ENCODE measurements at places on chromosomes 16 and 17.

DNA sequence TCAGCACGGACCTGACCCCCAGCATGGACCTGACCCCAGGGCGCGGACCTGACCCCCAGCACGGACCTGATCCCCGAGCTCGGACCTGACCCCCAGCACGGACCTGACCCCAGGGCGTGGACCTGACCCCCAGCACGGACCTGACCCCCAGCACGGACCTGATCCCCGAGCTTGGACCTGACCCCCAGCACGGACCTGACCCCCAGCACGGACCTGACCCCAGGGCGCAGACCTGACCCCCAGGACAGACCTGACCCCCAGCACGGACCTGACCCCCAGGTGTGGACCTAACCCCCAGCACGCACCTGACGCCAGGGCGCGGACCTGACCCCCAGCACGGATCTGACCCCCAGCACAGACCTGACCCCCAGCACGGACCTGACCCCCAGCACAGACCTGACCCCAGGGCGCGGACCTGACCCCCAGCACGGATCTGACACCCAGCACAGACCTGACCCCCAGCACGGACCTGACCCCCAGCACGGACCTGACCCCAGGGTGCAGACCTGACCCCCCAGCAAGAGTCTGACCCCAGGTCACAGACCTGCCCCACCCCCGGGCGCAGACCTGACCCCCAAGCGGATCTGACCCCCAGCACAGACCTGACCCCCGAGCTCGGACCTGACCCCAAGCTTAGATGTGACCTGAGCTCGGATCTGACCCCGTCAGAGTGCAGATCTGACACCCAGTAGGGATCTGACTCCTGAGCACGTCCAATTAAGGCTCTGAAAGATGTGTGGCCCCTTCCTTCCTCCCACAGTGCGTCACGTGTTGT is 98.7 kb downstream of the C16orf95 start:
- no peak for DNase-seq

DNA sequence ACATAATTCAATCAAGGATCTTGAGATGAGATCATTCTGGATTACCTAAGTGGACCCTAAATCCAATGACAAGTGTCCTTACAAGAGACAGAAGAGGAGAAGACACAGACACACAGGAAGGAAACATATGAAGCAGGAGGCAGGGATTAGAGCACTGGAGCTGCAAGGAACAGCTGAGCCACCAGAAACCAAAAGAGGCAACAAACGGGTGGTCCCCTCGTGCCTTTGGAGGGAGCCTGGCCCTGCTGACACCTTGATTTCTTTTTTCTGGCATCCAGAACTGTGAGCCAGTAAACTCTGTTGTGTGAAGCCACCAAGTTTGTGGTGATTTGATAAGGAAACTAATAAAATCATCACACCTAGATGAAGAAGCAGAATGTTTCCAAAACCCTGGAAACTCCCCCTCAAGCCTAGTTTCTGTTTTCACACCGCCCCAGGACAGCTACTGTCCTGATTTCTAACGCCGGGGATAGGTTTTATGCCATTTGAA is 115.2 kb downstream of the PITPNC1 start:
- no peak for DNase-seq

- DNase-seq: no peak
These were observed 17.9 kb downstream of the GOSR2 start for GRCh38 chr17:46940692-46941404.

- DNase-seq: peak; percentile 12
These were observed 984 bp downstream of the CENPV start for GRCh38 chr17:16352303-16352666.

DNA sequence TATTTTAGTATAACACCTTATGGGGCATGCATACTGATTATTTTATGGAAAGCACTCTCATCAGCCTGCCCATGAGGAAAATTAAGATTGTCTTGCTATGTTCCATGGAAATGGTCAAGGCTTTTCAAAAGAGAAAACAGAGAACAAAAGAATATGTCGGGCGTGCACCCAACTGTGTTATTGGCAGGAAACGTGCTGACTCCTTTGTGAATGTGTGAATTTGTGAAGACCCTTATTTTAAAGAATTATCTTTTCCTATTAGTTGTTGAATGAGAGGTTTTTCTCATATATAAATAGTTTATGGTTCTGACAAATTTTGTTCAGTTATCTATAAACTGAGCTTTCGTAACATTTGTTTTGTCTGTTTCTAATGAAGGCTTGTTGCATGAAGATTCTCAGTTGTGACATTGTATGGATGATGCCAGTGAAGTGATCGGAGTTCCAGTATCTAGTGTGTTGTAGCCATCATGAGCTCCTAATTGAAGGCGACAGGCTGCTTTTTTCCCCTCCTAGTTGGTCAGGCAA is 180.0 kb downstream of the BCAS3 start:
- no peak for DNase-seq

- DNase-seq: no peak
These were observed 95.5 kb downstream of the WWOX start for GRCh38 chr16:78194948-78195347.

- no peak for DNase-seq
These were observed 54.0 kb downstream of the CFDP1 start for GRCh38 chr16:75379339-75379738.

DNA sequence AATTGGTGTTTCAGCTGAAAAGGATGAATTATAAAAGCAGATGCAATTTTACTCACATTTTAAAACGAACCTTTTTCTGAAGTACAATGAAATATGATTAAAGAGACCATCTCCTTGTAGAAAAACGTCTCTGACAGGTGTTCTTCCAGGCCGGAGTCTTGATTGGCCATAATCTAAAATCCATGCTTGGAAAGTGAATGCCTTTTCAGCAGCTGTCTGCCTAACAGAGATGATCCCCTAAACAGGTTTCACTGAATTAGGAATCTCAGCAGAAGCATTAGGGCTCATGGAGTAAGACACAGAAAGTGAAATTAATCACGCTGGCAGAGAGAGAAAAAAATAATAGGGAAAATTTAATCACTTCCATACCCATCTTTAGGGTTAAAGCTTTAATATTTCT is 39.3 kb upstream of the IRX5 start:
- DNase-seq: no peak

- no peak for DNase-seq
These were observed 51.7 kb downstream of the GAN start for GRCh38 chr16:81366316-81366932.

DNA sequence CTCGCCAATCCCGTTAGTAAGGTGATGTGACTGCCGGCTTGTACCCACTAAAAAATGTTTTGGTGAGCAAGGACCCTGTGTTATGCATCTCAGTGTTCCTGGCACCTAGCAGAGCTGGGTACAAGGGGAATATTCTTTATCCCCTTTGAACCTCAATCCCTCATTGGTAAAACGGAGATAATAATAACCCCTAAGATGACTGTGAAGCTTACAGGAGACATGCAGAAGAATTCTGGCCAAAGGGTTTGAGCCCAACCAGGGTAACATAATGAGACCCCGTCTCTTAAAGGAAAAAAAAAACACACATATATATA is 896 bp downstream of the GGA2 start:
- DNase-seq: no peak

All from stimulated activated CD8-positive, alpha-beta memory T cell treated with anti-CD3 and anti-CD28 coated beads, Interleukin-15, amount 100 ng/mL, for 24 hours (primary cell).